Activated gamma-delta T cell (primary cell): ENCODE measurements at places on chromosomes 12 and 14.

GRCh38 chr14:68297039-68297438, 477.5 kb downstream of the RAD51B start:
- no peak for DNase-seq

DNA sequence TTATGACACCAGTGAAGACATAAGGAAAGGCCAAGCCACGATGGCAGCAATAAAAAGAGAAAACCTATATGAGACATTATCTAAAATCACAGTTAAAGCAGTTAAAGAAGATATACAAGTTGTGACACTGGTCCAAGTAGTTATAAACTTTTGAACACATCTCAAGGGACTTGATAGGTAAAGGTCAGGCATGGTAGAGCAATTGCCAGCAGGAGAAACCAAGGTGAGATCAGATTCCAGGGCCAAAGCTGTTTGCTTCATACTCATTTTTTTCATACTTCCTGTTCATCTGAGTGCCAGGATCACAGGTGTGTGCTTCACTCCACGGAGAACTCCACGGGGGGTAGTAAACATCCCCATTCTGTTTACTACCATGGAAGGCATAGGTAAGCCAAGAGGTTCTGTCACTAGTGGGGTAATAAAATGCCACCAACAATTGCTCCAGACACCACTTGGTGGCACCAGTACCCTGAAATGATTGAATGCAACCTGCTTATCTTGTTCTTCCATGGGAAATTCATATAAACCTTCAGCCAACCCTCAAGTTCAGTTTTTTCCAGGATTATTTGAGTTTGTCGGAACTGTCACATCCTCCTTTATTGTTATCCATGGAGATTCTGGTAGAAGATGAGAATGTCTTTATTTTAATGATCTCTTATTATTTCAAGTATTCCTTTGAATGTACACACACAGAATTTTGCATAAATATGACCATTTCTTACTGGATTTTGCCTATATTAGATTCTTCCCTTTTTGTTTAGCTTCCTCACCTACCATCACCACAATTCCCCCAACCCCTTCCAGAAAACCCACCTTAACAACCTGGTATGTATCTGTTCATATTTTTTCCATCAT, 59.2 kb upstream of the TSPAN8 start:
- DNase-seq, result no peak

- DNase-seq, result no peak
Measured at GRCh38 chr12:78566456-78566855, 298.1 kb upstream of the SYT1 start.

DNA sequence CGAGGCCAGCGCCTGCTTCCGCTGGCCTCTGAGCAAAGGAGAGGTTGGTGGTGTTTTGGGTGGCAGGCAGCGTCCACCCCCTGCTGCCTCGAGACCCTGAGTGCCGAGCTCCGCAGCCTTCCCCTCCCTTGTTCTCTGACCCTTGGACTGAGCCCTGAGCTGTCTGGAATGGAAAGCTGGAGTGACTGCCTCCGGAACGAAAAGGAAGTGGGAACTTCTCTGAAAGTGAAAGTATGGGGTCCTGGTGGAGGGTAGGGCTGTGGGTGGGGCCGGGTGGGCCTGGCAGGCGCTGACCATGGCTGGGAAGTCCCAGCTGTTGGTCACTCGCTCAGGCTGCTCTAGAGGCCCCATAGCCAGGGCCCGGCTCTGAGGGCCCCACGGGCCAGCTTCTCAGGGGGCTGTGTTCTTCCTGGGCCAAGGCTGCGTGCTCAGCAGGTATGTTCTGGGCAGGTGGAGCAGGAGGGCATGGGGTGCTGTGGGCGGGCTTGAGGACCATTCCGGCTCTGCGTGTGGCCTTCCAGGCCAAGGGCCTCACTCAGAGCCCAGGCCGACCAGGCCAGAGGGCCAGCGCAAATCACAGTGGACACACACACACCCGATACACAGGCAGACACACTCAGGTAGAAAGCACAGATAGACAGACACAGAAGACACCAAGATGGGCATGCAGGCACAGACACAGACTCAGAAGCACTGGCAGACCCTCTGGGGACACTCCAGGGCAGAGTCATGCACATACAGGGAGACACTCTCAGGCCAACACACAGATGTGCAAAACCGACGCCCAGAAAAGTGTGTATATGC, at the start of gene EXOC3L4:
Gene EXOC3L4 (plus strand): TSS at position 320 of the 804 bp plus-strand sequence. CDS start 5,495 bp downstream, outside the sequence.
- no peak for DNase-seq

DNA sequence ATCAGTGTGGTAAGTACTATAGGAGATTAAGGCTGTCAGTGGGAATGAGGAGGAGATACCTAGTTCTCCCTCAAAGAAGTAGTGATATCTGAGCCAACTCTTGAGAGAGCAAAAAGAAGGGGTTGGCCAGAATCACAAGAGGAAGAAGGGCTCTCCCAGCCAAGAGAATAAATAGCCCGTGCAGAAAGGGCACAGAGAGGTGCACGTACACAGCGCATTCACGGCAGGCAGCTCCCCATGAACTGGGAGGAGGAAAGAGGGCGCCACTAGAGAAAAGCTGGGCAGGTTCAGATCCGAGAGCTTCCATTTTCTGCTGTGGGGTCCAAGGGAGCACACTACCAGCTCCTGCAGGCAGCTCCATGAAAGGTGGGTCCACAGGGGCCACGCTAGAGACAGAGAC, 59.9 kb downstream of the PPP2R5E start:
- no peak for DNase-seq

DNA sequence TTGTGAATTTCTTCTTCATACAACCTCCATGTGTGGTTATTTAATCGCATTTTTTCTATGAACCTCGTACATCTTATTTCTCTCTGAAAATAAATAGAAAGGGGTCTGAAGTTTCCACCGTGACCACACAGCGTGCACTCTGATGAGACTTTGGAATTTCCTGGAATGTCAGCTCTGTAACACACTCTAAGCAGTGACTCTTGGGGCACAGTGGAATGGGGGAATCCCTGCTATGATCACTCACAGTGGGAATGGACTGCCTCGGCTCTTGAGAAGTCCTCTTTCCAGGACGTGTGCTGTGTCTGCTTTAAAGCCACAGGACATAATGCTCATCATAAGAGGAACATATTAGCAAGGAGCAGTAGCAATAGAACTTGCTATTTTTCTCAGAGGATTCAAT, 416.2 kb downstream of the EGLN3 start:
- no peak for DNase-seq

DNA sequence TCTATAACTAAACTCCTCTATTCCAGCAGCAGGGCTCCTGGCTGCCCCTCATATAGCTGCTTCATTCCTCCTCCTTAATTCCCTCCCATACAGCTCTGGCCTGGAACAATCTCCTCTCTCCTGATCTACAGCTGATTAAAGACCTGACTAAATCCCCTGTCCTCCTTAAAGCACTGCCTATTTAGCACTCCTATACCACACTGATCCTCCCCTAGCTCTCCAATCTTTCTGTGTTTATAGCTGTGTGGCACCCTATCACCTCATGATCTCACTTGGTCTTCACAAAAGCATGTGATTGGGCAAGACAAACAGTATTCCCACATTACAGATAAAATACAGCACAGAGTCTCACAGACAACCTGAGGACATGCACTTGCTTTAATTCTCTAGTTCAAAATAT, 17.4 kb downstream of the FMNL3 start:
- no peak for DNase-seq

DNA sequence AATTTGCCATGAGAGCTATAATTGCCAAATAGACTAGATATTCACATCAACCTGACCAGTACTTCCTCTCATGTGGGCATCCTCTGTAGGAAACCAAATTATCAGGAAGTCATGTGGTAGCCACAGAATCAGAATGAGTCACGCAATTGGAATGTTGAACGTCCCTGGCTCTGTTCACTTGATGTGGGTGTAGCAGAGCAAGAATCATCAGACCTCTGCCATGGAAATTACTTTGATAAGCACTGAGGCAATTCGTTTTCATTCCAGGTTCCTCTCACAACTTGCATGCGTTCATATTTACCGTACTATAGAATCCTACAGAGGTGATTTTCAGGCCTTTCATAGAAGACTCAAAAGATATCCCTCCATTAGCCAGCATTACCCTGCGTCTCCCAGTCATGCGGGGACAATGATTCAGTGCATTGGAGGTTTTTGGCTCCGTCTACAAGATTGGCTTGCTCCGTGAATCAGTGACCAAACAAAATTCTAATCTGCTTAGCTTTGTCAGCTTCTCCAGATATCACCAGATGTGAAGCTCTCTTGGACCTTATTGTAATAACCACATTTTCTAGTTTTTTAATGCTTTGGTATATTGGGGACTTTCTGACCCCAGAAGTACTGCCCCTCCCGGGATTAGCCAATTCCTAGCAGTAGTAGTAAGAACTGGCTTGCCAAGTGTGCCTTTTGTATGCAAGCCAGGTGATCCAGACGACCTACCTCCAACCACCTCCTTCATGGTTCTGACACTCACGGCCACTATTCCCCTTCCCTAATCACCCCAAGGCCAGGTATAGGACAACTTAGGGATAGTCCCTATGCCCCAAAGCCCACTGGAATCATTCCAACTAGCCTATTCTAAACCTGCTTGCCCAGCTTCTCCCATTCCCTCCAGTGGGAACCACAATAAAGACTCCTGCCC, 133.4 kb downstream of the KICS2 start:
- no peak for DNase-seq

DNA sequence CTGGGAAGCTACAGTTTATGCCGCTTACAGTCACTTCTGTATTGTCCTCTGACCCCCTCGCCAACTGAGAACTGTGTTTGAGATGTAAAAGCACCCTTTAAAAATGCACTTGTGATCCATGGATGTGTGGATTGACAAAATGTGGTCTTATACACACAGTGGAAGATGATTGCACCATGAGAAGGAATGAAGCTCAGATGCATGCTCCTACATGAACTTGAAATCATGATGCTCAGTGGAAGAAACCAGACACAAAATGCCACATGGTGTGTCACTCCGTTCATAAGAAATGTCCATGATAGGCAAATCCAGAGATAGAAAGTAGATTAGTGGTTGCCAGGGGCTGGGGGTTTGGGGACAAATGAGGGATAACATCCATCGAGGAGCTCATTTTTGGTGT, 58.0 kb downstream of the PITPNM2 start:
- DNase-seq, result no peak
